ENCODE measurements at places on chromosomes 7 and 10. TPM values are rescaled to one million over a fixed set of nuclear protein-coding genes. Genes with fewer than 3 reads are reported as not detected.

DNA sequence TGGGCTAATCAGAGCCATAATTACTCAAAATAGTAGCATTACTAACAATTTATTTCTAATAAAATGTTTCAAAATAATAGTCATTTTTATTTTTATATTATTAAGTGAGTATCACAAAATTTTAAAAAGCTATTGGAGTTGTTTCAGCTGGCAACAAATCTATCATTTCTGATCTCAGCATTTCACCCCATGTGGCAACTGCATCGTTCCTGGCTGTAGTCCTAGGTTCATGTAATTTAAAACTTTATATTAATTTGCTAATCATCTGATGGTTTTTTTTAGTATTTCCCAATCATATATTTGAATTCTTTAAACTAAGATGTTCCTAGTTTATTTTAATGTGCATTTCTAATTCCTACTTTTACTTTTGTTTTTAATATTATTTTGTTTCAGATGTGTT lies 293.0 kb upstream of the AKR1E2 start:
- no peak for DNase-seq

DNA sequence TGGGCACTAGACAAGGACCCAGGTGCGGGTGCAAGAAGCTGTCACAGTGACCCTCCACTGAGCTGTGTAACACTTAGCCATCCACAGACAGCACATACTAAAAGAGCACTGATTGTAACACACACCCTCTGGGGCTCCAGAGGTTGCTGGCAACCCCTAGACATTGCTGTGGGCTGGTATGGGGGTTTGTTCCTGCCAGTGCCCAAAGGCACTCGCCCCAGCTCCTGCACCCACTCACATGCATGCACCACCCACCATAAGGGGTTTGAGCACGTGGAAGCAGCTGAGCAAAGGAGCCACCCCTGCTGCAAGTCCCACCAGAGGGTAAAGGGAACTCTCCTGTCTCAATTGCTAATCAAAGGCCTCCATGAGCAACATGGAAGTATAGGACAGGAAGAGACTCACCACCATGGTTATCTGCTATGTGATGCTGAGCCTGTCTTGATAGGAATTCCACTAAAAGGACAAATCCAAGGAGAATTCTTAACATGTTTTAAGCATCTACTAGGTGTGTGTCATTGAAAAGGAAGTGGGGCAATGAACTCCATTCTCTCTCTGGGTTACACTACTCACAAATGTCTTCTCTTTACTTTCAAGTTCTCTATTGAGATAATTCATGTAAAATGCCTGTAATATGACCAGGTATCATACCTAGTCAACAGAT lies 103.1 kb downstream of the GFRA1 start:
- no peak for DNase-seq

DNA sequence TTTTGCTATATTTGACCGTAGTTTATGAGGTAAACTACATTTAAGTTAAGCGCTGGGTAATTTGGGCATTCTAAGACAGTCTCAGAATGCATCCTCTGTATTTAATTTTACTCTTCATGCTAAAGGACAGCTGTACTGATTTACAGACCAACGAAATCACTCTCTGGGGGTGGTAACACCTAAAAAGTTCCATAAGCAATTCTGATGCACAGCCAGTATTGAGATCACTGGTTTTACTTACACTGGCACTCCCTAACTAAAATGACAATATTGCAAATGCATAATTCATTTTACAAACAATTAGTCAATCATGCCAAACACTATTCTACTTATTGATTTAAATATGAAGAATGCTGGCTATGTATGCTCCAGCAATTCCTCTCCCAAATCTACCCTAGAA lies 102.3 kb downstream of the SRPK2 start:
- DNase-seq: no peak

DNA sequence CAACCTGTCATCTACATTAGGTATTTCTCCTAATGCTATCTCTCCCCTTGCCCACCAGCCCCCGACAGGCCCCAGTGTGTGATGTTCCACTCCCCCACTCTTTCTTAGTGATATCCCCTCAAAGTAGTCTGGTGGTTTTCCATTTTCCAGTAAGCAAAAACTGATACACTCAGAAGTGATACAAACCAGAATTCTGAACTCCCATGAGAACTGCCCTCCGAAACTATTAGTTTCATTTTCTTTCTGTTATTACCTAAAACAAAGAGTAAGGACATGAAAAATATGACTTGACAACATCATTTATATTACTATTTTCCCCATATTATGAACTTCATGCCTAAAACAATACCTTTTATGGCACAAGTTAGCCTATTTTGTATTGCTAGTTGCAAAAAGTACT lies 175.0 kb downstream of the OTUD1 start:
- DNase-seq: no peak

- DNase-seq: no peak
These were observed 505.5 kb upstream of the ZMIZ1 start for GRCh38 chr10:78563314-78563713.

DNA sequence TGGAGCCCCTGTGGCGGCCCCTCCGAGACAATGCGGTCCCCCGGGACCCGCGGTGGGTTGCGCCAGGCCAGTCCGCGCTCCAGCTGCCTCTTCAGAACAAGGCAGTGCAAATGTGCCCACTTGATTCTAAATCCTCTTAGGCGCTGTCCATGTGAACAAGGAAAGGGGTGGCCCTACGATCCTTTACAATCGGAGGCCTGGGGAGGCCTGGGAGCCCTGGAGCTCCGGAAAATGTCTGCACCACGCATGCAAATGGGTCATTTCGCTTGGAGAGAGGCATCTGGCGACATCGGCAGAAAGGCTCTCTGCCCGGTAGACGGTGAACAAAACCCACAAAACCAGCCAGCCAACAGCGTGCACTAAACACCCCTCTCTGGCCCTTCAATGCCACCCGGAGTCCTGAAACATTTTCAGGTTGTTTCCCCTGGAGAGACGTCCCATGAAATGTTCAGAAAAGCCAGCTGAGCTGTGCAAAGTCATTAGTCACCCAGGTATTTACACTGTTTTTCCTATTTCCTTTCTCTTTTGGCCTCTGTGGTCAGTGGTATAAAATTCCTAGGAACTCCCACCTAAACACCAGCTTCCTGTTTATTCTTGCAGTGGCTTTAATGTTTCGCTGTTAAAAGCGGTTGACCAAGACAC lies 102.8 kb upstream of the ZNF438 start:
- DNase-seq: peak; percentile 81

GRCh38 chr10:3776796-3777571 lies 8.0 kb downstream of the KLF6 start:
- peak; percentile 88 for DNase-seq

DNA sequence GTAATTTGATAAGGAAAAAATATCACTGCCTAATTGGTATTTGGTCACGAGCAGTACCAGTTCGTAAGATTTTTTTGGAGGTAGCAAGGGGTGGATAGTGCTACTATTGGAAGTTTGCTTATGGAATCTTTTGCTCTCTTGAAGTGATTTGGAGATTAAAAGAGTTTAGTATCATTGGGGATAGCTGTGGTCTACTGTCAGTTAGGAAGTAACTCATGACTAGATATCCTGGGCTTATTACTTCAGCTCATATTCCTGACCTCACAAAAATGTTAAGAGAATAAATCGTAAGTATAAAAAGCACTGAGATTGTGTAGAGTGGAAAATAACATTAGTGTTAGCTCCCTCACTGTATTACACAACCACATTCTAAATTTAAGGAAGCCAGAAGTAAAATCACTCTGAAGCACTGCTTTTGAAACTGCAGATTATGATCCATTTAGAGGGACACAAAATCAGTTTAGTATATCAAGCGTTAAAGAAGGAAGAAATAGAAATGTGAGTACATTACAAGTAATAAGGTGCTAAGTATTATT lies 22.6 kb downstream of the SGPL1 start:
- no peak for DNase-seq

DNA sequence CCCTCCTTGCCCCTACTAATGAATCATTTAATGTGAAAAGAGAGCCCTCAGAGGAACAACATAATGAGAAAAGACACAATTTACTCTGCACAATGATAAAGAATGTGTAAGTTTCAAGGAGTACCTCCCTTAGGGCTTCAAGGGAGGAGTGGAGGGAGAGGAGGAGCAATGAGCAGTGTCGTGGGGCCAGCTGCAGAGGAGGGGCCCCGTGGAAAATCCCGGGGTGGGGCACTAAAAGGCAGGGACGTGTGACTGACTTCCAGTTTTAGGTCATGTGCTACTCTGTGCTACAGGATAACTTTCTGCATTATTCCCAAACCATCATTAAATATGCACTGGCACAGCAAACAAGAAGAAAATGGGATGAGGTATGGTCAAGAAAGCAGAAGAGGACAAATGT lies 108.1 kb downstream of the ANLN start:
- DNase-seq: no peak

DNA sequence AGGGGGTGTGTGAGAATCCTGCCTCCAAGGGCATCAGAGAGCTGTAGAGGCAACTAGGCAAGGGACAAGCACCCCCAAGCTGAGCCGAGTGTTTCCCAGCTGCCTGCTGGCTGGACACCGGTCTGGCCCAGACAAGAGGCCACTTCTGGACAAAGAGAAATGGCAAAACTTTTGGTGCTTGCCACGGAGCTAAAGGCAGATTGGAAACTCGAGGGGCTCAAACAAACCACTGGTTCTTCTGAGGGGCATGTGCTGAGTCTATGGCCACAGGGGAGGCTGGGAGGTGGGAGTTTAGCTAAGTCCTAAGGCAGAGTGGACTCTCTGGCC lies 66.5 kb upstream of the INPP5A start:
- DNase-seq: no peak

DNA sequence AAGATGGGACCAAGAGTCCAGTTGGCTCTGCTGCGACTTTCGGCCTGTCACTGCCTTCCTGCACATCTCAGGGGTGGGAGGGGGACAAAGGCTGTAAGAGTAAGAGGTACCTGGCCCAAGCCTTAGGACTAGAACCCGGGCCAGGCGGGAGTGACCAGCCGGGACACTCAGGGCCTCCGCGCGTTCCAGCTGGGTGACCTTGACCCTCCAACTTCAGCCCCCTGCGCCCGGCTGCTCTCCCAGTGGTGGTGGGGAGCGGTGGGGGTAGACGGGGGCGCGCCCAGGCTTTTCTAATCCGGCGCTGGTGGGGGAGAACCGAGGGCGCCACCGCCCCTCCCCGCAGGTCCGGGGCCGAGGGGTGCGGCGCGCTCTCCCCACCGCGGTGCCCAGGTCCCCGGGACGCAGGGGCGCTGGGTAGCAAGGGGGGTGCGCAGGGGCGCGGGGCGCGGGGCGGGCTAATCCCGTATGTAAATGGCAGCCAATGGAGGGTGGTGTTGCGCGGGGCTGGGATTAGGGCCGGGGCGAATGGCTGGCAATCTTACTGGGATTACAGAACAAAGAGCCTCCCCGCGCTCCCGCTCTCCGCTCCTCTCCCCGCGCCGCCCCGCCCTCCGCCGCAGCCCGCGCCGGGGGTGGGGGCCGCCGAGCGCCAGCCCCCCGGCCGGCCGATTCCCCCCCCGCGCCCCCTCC lies at the start of gene GTF2IRD1:
GTF2IRD1 (plus strand) TSS at position 585 of the 690 bp plus-strand sequence. CDS start 54,175 bp downstream, outside the sequence.
- peak; percentile 84 for DNase-seq

DNA sequence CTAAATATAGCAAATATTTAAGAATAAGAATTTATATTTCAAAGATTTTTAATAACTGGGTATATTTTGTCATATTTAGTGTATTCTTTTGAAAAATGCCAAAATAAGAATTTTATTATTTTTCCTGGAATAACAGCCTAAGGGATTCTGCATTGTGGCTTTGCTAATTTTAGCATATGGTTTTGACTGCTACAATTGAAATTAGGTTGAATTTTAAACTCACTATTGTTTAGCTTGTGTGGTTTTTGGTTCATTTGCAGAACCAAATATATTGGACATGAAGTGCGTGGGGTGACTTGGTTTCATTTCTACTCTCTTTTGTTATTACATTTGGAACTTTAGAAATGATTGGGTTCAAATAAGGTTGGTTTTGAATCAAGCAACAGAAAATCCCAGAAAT lies 35.5 kb downstream of the ZNF273 start:
- DNase-seq: no peak

DNA sequence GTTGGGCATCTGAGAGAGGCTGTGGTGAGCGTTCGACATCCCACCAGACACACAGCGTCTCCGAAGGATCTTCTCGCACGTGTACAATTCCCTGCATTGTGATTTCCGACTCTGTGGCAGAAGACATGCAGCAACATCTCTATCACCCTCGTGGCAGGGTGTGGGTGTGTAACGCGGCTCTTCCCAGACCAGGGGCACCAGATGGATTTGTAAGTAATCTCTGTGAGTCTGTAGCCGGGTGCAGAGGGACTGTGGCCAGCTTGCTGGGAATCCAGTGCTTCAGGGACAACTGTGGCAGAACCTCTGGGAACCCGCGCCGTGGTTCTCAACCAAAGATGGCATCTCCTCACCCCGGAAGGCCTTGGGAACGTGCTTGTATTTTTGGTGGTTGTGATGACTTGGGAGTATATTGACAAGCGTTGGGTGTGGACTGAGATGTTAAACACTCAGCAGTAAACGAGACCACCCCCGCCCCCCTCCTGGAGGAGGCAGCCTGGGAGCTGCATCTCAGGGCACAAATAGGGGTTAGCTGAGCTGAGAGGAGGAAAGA lies 21.2 kb downstream of the FOXL3 start:
- DNase-seq: no peak

GRCh38 chr7:151416112-151416940 lies 6.5 kb upstream of the WDR86 start:
- DNase-seq: no peak

DNA sequence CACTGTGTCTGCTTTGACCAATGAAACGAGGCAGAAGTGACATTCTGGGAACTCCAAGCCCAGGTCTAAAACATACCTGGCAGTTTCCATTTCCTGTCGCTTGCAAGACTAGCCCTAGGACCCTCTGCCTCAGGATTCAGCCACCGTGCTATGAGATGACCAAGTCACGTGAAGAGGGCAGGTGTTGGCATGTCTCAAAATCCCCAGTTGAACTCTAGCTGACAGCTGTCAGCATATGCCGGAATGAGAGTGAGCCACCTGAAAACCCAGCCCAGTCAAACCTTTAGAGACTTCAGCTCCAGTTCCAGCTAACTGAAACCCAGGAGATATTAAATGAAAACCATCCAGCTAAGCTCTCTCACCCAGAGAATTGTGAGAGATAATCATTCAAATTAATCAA lies 89.9 kb upstream of the PPP1R3A start:
- no peak for DNase-seq

GRCh38 chr7:90853205-90853604 lies 257.1 kb downstream of the CDK14 start:
- DNase-seq: no peak

GRCh38 chr10:100007231-100008141 lies 2.3 kb downstream of the DNMBP start:
- no peak for DNase-seq

The ELFN1 gene
- not detected for total RNA-seq

The PPIA gene
- 5,683 TPM for total RNA-seq

The PLAU gene
- 4.7 TPM for total RNA-seq

The BTBD16 gene
- not detected for total RNA-seq

The SGCE gene
- 123 TPM for total RNA-seq

The THSD7A gene
- not detected for total RNA-seq

The SHH gene
- total RNA-seq: not detected

The WEE2 gene
- total RNA-seq: not detected

All from SJSA1 (cell line).